Putamen (tissue), 1 donor: ENCODE measurements at places on chromosomes 1 and 21.

DNA sequence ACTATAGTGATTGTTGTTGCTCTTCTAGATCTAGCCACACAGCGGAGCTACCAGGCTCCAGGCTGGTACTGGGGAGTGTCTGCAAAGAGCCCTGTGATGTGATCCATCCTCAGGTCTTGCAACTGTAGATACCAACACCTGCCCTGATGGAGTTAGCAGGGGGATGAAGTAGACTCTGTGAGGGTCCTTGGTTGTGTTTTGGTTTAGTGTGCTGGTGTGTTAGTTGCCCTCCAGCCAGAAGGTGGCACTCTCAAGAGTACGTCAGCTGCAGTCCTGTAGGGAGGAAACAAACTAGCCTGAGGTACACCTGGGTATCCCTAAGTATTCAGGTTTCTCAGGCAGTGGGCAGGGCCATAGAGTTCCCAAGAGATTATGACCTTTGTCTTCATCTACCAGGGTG is 81.2 kb upstream of the TMPRSS2 start:
- no peak for DNase-seq

DNA sequence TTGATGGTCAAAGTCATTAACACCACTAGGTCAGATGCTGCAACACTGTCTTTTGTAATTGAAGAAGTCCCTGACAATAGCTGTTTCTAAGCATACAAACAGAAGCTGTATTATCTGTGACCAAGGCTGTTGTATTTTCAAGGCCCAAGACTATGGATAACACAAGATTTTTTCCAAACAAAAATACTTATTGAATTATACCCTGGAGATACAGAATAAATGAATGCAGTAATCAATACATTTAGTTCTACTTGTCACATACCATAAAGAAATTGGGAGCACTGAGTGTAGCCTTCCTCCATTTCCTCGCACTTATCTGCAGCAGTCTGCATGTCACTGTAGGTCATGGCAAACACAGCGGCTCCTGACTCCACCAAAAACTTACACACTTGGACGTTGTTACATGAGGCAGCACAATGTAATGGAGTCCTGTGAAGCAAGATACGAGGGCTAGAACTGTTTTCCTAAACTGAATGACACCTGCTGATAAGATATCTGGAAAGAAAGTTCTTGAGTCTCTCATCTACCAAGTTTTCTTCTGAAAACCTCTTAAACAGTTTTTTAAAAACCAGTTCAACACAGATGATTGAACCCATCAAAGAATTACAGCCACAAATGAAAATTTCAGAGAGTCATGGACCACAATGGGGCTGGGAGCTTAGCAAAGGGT is 56.9 kb downstream of the TP53BP2 start:
- DNase-seq: no peak

DNA sequence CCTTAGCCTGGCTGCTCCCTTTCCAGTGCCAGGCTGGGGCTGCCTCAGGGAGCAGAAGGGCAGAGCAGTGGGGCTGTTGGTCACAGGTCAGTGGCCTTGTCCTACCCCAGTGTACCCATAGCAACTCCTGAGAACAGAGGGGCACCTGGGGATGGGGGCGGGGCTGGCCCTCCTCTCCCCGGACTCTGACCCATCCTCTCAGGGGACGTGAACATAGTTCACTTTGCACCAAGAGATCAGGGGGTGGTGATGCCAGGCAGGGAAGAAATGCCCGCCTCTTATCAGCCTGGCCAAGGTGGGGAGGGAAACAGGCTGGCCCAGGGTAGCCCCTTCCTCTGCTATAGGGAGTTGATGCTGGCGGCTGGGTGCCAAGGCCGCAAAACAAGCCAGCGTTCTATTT is 4.9 kb downstream of the ETNK2 start:
- DNase-seq: no peak

DNA sequence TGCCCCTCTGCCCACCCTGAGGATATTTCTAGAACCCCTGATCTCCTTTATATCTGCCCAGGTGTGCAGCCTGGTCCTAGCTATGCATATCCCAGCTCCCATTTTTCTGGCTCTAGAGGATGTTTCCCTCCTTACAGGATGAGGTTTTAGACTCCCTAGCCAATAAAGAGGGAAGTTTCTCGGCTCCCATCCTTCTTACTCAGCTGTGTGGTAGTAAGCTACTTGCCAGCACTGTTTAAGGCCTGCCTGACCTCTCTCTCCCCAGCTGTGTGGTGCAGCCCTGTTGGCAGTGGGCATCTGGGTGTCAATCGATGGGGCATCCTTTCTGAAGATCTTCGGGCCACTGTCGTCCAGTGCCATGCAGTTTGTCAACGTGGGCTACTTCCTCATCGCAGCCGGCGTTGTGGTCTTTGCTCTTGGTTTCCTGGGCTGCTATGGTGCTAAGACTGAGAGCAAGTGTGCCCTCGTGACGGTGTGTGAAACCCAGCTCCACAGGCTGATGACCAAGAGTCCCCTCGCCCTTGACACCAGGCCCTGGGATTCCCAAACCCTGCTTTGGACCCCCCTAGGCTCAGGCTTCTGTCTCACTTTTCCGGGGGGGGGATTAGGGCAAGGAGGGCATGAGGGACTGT is 7.8 kb upstream of the P3R3URF start:
- DNase-seq: no peak

DNA sequence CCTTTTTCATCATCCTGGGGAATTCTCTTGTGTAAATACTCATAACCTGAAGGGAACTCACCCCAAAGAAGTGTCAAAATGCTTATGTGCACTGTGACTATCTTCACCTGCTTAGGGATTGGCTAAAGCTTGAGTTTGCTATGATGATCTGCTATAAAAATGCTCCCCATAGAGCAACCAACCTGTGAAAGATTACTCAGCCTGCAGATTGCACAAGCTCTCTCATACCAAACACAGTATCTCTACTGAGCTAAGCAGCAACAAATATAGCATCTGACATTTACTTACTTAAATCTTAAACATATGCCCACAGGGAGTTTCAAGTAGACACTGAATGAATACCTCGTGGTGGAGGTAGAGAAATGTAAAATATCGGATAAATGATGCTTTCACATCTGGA is 725.8 kb downstream of the MRPL39 start:
- no peak for DNase-seq

DNA sequence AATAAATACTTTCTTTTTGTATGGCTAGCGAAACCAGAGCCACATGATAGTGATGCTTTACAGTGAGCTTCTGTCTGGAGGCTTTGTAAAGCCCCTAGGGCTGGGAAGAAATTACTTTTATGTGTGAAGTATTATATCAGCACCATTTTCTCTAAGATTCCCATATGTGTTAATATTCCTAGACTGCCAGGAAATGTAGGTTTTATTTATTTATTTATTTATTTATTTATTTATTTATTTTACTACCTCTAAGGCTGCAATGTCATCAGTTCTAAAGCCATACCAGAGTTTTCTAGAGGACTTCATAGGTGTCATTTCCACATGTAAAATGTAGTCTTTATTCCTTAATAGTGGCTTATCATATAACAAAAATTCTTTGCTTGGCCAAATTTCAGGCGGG is 4.4 kb upstream of the CHI3L1 start:
- no peak for DNase-seq

DNA sequence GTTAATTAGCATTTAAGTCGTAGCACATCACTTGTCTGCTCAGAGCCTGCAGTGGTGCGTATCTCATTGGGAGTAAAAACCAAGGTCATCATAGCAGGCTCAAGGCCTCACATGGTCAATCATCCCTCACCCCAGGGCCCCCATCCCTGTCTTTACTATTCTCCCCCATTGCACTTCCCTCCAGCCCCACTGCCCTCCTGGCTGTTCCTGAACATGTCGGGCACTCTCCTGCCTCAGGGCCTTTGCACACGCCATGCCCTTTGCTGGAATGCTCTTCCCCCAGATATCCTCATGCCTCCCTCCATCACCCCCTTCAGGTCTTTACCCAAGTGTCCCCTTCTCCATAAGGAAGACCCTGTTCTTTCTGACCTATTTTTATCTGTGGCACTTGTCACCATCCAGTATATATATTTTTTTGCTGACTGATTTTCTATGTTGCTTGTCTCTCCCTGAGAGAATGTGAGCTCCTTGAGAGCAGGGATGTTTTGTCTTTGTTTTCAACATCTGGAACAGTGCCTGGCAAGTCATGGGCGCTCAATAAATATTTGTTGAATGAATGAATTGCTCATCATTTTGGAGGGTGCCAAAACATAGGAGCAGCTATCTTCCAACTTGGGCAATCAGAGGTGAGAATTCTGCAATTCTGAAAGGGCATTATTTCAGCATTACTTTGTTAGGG is 74.1 kb upstream of the POU3F1 start:
- DNase-seq: no peak

DNA sequence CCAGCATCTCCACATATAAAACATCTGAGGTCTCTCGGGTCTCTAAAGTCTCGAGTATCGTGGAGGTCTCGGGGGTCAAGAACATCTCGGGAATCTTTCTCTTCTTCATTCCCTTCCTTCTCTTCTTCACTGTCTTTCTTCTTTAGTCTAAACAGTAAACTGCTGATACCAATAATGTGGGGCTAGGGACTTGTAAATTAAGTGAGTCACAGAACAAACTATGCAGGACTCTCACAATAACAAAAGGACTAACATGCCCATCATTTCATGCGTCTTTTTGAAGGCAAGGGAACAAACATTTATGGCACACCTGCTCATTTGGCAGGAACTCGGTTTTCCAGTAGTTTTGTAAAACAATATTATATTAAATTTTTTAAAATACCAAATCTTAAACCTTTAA is 32.4 kb downstream of the PRPF38A start:
- no peak for DNase-seq

DNA sequence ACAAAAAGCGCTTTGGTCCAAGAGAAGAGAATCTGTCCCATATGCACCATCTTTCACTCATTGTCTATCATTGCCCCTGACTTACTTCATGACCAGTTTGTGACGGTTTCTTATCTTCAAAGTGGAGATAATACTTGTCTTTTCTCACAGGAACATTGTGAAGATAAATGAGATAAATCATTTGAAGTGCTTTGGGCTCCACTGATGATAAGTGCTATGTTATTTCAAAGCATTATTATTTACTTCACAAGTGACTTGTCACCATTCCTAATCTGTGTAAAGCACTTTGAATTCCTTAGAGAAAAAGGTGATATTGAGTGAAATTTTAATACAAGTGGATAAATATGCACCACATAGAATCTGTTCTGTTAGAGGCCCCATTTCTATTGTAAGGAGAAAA is 731.6 kb upstream of the PTBP2 start:
- no peak for DNase-seq

GRCh38 chr1:234604495-234605398 is 5.2 kb downstream of the IRF2BP2 start:
- no peak for DNase-seq

DNA sequence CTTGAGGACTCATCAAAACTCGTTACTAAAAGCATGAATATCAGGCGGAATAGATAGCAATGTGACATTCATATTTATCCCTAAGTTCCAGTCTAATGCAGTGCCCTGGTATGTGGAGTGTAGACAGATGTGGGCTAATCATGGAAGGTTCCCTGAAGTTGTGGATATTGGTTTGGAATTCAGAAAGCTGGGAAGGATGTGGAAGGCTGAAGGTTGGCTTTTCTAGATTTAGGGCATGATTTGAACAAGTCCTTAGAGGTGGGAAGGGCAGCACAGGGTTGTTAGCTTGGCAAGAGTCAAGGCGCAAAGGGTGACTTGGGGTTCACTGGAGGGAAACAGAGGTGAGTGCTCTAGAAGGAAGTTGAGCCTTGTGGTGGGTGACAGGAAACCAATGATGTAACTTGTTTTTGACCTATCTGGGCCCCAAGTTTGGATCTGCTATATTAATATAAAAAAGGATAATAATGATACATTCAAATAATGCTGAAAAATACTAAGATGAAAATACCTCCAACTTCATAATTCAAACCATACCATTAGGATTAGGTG is 21.9 kb downstream of the LGALS8 start:
- no peak for DNase-seq

GRCh38 chr1:202101184-202101583 is 21.5 kb upstream of the GPR37L1 start:
- DNase-seq: no peak

GRCh38 chr21:24561291-24561690 is 1046.0 kb downstream of the MRPL39 start:
- peak; percentile 11 for DNase-seq

DNA sequence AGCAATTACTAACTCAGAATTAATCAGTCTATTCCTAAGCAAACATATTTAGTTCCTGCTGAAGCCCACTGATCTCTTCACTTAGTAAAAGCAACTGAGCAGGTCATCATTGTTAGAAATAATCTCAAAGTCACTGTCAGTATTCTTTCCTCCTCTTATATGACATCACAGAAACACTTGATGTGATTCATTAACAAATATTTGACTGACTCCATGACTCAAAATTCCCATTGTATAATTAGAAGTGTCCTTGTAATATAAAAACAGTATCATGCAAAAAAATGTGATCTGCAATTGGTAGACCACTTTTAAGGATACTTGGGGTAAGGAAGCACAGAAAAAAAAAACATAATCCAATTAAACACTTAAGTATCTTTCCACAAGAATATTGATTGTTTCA is 194.4 kb downstream of the DPYD start:
- no peak for DNase-seq

DNA sequence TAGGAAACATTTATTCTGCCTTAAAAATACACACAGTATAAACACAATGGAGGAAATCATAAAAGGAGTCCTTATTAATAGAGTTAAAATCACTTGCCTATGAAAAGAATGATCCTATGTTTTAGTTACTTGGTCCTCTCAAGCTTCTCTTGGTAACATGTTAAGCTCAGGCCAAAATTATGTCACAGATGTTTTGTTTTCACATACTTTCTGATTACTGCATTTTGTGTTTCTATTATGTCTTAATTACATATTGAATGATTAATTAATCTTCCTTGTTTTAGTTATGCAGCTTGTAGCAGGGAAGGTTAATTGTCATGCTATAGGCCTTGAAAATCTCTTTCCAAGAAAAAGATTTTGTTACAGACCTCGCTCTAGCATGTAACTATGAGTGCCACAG is 406.0 kb downstream of the PLA2G4A start:
- DNase-seq: no peak

GRCh38 chr1:38115682-38116202 is 69.1 kb upstream of the POU3F1 start:
- DNase-seq: no peak
